Erythroblast (primary cell): ENCODE measurements at places on chromosomes 16 and 17.

DNA sequence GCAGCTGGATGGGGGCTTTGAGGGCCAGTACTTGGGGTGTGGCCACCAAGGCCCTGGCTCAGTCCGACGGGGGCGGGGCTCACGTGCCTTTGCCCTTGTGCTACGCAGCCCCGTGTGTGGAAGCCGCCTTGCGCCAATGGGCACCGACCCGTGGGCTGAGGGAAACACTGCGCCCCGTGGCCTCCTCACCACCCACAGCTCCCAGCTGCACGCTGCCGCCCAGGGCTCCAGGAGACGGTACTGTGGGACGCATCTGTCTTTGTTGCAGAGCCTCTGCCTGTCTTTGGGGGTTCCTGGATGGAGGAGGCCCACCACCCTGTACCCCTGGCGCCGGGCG, 7.6 kb downstream of the CDH15 start:
- no peak for DNase-seq

DNA sequence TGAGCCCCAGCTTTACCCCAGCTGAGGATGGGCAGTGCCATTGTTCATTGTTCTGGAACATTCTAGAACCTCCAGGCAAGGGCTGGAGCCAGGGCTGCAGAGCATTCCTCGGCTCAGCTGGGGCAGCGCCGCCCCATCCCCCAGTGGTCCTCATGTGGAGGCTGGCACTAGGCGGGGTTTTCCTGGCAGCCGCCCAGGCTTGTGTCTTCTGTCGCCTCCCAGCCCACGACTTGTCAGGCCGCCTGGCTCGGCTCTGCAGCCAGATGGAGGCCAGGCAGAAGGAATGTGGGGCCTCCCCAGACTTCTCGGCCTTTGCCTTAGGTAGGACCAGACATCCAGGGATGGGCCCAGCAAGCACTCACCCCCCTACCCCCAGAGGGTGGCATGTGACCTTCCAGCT, at the start of gene TMEM95:
TMEM95 (plus strand) TSS at position 104 of the 400 bp plus-strand sequence; CDS start at position 153, 49 bp downstream.
- peak; percentile 18 for DNase-seq

DNA sequence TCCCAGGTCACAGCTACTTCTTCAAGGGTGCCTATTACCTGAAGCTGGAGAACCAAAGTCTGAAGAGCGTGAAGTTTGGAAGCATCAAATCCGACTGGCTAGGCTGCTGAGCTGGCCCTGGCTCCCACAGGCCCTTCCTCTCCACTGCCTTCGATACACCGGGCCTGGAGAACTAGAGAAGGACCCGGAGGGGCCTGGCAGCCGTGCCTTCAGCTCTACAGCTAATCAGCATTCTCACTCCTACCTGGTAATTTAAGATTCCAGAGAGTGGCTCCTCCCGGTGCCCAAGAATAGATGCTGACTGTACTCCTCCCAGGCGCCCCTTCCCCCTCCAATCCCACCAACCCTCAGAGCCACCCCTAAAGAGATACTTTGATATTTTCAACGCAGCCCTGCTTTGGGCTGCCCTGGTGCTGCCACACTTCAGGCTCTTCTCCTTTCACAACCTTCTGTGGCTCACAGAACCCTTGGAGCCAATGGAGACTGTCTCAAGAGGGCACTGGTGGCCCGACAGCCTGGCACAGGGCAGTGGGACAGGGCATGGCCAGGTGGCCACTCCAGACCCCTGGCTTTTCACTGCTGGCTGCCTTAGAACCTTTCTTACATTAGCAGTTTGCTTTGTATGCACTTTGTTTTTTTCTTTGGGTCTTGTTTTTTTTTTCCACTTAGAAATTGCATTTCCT, 3.4 kb upstream of the LPCAT2 start:
- DNase-seq = no peak

- no peak for DNase-seq
Measured at GRCh38 chr16:19419698-19420075, 2.0 kb downstream of the TMC5 start.

- no peak for DNase-seq
Measured at GRCh38 chr16:83698964-83699363, 108.8 kb upstream of the HSBP1 start.

GRCh38 chr17:10547351-10547750, 2.1 kb downstream of the MYH2 start:
- DNase-seq = no peak

DNA sequence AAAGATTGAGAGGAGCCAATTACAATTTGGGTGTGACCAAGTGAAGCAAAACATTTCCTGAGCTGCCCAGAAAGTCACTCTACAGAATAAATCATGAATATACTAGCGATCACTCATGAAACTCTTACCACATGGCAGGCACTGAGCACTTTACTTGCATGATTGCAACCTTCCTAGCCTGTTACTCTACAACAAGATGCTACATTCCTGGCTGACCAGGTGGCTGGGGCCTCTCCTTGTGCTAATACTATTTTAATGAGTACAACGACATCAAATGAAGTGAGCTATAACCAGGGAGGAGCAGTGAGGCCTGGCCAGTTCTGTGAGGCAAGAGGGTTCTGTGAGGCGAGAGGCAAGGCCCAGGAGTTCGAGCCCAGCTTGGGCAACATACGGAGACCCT, 75.2 kb downstream of the CPPED1 start:
- DNase-seq = no peak

DNA sequence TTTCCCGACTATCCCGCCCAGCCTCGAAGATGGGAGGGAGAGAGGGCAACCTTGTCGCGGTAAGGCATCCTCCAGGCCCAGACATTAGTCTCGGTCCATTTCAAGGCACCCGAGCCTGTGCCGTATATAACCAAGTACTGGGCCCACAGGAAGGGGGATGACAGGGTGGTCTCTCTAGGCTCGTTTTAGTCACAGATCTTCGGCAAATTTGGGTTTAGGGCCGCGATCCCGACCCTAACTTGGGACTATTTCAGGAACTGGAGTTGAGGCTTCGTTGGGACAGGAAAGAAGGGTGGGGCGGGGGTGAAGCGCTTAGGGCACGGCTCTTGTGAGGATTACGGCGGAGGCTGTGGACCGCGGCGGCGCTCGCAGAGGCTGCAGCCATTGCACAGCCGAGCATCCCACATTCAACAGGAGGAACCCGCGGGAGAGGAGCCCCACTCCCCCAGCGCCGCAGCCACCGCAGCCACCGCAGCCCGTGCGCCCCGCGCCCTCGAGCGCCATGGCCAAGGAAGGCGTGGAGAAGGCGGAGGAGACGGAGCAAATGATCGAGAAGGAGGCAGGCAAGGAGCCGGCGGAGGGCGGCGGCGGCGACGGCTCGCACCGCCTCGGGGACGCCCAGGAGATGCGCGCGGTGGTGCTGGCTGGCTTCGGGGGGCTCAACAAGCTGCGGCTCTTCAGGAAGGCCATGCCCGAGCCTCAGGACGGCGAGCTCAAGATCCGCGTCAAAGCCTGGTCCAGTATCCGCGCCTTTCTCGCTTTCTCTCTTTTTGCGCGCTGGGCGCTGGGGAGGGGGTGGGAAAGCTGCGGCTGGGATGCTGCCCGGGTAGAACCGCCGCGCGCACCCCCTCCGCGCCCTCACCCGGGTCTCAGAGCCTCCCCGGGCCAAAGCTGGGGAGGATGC, at the start of gene VAT1L:
VAT1L (plus strand) TSS at position 384 of the 904 bp plus-strand sequence; CDS start at position 503, 119 bp downstream.
- DNase-seq = peak; percentile 5

GRCh38 chr16:9053006-9053601, 38.3 kb upstream of the HAPSTR1 start:
- peak; percentile 54 for DNase-seq

- no peak for DNase-seq
Measured at GRCh38 chr17:69179227-69179952, 37.7 kb upstream of the ABCA6 start.

DNA sequence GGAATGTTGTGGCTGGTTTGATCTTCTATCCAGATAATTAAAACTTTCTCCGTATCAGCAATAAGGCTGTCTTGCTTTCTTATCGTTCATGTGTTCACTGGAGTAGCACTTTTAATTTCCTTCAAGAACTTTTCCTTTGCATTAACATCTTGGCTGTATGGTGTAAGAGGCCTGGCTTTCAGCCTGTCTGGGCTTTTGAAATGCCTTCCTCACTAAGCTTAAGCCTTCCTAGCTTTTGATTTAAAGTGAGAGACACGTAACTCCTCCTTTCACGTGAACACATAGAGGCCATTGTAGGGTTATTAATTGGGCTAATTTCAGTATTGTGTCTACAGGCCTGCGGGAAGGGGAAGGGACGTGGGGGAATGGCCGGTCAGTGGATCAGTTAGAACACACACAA, 42.9 kb downstream of the MSI2 start:
- no peak for DNase-seq

GRCh38 chr16:8047736-8048135, 542.6 kb downstream of the TMEM114 start:
- DNase-seq = no peak

DNA sequence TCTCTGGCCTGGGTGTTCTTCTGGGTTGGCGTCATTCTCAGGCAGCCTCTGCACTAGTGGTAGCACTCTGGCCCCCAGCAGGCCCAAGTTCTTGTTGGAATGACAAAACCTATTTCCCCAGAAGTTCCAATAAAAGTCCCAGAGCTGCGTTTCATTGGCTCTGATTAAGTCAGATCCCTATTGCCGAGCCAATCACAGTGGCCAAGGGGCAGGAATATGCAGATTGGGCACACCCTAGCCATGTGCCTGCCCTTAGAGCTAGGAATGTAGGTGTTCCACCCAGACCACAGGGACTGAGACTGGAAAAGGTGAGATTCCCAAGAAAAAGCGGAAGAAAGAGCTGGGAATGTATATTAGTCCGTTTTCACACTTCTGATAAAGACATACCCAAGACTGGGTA, 44.9 kb upstream of the POLR3E start:
- no peak for DNase-seq

DNA sequence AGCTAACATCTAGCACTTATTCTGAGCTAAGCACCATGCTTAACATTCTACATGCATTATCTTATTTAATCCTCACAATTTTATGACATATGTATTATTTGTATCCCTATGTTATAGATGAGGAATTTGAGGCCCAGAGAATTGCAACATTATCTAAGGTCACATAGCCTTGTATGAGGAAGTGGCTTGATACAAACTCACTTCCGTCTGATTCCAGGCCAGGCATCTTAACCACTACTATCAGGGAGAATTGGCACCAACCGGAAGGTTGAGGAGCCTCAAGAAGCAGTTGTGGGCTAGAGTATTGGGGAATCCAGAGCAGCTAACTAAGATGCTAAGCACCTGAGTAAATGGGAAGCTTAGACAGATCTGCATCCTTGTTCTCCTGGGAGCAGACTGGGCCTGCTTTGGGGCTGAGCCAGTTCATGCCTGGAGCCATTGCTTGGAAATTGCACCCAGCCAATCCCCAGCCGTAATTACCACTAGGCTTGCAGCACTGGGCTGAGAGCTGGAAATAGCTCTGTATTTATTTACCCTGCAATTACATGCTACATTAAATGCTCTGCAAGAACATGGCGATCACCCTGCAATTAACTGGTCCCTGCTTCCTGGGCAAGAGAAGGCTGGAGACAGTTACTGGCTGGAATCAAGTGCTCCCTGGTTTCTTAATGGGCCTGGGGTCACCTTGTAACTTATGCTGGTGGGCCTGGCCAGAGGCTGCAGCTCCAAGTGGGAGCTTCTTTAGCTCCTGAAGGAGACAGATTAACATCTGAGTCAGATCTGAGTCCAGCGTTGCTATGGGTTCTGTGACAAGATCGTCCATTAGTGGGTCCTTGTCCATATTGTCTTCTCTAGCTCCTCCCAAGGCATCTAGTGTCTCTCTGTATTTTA, 273.1 kb upstream of the CCL2 start:
- no peak for DNase-seq

DNA sequence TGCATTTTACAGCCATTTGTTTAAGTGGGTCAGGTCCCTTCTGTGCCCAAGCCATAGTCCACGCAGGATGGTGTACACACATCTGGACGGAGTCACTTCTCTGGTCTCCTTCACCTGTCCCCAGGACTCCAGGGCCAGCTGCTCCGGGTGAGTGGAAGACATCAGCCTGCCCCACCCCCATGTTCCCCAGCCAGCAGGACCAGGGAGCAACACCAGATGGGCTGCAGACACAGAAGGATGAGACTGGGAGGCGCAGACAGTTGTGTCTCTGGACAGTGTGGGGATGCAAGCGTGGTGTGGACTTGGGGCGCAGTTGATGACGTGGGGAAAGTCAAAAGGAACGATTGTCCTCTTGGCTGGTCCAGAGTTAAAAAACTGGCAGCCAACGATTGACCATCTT, 24.6 kb upstream of the WFDC1 start:
- DNase-seq = no peak

GRCh38 chr17:1965556-1966273, 59.4 kb downstream of the RTN4RL1 start:
- no peak for DNase-seq

DNA sequence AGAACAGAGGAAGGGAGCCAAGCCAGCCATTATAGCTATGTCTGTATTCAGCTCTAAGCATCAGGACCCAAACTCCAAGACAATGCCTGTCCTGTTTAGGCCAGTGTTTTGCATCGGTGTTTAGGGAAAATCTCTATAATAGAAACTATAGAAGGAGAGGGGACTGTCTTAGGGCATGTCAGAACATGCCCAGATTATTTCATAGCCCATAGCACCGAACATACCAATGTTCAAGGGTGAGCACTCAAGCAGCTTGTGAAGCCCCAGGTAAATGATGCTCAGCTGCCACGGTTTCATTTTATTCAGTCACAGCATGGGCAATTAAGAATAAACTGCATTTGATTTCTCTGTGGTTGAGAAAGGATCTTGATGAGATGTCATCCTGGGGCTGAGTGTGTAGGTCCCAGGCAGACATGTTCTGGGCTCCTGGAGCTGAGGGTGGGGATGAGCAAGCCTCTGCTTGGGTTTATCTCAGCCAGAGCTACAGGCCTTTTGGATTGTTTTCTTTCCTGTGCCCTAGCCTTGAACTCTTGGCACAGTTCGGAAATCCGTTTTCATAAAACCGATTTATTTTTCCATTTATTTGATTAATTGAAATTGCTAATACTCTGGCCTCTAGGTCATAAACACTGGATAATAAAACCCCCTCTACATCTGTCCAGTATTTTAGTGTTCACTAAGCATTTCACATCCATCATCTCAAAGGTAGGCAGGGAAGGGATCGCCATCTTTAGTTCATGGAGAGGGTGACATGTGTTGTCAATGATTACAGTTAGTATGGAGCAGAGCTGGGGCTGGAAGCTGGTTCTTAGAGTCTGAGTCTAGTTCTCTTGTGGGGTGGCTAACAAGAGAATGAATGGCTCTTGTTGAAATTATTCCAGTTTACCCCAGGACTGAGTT, 290.7 kb upstream of the ASIC2 start:
- DNase-seq = no peak

DNA sequence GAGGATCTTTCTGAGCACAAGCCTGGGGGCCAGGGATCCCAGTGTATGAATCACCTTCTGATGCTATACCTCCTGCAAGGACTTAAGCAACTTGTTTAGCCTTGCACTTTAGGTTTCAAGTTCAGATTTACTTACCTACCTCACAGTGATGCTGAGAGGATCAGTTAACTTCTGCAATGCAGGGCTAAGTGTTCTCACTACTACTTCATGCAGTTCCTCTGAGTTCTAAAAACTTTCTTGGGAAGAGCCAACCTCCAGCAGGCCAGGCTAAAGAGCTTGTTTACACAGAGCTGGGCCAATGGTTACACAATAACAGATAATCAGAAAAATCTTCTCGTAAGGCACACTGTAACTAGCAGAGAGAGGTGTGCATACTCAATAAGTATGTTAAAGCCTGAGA, 13.0 kb downstream of the VEZF1 start:
- DNase-seq = no peak
